ENCODE measurements at places on chromosomes 2 and 18.

- DNase-seq: no peak
Observed at GRCh38 chr2:16123421-16123820, 183.1 kb downstream of the MYCN start.

- no peak for DNase-seq
Observed at GRCh38 chr2:99571021-99571420, 81.2 kb upstream of the REV1 start.

DNA sequence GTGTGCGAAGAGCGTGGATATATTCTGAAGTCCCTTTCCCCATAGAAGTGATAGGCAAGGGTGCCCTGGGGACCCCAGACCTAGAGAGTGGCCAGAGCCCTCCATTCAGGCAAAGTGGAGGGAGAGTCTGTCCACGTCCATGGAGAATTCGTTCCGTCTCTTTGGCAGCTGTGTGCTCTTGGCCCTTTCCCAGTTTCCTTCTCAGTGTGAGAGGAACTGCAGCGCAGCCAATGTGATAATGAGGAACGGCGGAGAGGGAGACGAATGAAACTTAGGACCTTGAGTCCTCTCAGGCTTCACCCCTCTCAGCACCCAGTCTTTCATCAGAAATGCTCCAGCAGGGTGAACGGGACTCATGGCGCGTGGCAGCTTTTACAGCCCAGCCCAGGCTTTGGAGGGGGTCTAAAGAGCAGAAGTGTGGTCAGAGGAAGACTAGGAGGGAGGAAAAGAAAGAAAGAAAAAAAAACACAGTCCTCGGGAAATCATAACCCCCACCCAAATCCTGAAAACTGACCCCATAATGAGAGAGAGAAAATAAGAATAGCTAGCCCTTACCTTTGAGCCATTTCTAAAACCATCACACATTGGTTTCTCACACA lies 95.0 kb upstream of the RIOK3 start:
- no peak for DNase-seq

DNA sequence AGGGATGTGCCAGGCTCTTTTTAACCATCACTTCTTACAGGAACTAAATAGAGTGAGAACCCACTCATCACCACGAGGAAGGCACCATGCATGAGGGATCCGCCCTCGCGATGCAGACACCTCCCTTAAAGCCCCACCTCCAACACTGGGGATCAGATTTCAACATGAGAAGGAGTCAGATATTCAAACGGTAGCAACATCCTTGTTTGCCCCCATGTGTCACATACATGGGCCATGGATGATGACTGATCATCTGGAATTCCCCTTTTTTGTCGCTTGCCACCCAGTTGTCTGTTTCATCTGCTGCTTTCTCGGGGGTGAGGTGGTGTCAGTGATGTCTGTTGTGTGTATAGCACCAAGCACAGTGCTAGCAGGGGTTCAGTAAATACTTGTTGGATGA lies 57.9 kb downstream of the NCK2 start:
- peak; percentile 40 for DNase-seq

DNA sequence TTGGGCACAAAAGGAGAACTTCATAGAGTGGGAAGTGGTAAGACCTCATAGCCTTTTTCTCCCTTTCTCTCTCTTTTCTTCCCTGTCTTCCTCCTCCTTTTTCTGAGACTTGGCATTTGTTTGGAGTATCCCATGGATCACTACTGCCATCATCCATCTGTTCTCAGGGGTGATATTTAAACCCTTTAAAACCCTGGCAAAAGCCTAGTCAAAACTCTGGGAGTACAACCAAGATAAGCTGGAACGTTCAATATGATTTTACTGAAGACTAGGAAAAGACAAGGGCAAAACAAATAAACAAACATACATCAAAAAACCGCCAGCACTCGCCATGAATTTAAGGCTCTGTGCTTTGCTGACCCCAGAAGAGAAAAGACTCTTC lies 253.4 kb downstream of the CLIP4 start:
- DNase-seq: no peak

GRCh38 chr2:231613331-231613662 lies 20.6 kb downstream of the TEX44 start:
- DNase-seq: no peak

DNA sequence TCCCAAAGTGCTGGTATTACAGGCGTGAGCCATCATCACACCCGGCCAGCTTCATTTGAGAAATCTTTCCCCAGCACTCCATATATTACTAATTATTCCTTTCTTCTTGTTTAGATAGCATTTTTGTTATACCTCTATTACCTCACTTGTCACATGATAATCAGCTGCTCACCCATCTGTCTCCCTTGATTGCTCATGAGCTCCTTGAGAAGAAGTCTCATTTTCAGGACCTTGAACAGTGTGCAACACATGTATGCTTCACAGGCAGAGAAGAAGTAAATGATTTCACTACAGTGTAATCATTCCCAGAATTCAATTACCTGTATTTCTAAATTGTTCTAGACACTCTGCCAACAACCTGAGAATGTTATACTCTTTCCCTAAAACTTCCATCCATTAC lies 6.2 kb downstream of the PAIP2B start:
- no peak for DNase-seq

DNA sequence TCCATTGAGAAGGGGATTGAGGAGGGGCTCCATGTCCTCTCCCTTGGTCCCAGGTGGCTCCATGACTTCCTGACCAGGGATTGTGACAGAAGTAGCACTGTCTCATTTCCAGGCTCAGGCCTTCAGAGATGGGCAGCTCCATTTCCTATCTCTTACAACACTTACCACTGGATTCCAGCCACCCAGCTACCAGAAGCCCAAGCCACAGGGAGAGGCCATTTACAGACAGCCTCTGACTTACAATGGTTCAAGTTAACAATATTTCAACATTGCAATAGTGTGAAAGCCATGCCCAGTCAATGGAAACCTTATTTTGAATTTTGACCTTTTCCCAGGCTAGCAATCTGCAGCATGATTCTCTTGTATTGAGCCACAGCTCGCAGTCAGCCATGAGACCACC lies 164.9 kb upstream of the AGAP1 start:
- no peak for DNase-seq

DNA sequence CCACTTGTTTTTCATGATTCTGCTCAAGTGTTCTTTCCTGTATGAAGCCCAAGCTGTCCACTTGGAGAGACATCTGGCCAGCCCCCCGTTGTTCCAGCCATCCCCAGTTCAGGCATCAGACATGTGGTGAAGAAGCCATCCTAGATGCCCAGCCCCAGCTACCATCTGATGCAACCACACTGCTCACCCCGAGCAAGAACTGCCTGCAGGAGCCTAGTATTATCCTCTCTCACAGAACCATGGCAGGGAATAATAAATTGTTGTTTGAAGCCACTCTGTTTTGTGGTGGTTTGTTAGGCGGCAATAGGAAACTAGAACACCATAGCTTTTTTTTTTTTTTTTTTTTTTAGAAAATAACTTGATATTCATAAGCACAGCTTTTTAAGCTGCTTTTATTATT lies 19.5 kb upstream of the DARS1 start:
- no peak for DNase-seq

- no peak for DNase-seq
Observed at GRCh38 chr2:191942090-191942738, 95.3 kb upstream of the CAVIN2 start.

GRCh38 chr2:16739778-16740581 lies 74.3 kb upstream of the CYRIA start:
- DNase-seq: no peak

DNA sequence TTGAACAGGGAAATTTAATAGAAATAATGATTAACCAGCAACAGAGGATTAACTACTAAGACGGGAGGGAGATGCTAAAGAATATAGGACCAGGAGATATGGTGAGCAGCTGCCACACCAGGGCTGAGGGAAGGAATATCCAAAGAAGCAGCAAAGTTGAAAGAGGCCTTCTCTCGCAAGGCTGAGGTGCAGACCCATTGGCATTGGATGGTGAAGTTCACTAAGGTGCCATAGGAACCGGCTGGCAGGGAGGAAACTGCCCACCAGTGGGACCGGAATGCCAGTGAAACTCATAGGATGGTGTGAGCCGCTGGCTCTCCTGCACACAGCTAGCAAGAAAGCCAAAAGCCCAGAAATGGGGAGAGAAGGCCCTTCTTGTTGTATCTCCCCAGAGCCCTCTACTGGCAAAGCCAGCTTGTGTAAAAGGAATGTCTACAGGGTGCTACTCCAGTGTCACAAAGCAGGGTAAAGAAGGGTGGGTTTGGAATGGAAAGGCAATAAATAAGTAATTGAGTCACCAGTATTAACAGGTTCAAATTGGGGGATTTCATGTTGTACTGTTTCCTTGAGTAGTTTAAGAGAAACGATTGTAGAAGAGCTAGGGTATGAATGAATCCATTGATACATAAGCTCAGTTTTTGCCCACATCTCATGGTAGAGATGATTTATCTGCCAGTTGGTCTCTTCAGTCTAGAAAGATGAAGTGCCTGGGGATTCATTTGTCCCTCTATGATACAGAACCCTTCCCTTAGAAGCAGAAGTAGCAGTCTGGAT lies 36.0 kb downstream of the FARP2 start:
- no peak for DNase-seq

GRCh38 chr2:220552790-220553535 lies 925.5 kb downstream of the SLC4A3 start:
- DNase-seq: no peak

GRCh38 chr18:76673281-76674185 lies 148.8 kb upstream of the ZNF236 start:
- DNase-seq: no peak

DNA sequence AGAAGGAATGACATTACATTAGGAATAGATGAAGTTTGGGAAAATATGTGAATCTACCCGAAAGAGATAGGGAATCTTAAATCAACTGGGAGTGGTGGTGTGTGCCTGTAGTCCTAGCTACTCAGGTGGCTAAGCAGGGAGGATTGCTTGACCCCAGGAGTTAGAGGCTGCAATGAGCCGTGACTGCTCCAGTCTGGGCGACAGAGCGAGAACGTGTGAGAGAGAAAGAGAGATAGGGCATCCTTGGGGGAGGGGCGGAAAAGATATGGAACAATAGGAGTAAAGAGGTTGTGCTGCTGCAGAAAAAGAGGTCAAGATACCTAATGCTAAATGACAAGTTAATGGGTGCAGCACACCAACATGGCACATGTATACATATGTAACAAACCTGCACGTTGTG lies 47.1 kb upstream of the ADAM23 start:
- no peak for DNase-seq

DNA sequence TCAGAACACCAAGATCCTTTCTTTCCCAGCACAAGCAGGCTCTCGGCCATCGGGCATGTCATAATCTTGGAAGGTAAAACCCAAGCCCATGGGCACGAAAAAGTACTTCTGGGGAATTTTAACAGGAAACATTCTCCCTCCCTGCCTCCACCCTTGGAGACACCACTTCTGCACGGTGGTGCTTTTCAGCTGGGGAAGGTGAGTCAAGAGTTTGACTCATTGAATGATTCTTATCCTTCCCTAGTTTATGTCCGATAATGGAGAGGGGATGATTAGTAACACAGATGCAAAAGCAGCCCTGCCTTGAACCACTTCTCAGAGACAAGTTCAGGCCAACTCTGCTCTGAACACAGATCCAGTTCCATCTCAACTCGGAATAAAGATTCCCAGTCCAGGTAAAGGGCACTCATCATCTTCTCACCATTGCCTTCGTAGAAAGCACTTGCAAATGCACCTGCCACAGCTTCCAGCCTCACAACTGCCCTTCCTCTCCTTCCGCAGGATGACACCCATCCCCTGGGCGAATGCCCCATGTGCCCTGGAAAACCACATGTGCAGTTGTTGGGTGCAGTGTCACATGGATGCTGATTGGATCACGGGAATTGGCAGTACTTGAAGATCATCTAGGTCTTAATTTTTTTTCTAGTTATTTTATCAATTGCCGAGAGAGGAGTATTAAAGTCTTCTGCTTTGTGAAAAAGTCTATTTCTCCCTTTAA lies 136.2 kb downstream of the PXDN start:
- DNase-seq: no peak

DNA sequence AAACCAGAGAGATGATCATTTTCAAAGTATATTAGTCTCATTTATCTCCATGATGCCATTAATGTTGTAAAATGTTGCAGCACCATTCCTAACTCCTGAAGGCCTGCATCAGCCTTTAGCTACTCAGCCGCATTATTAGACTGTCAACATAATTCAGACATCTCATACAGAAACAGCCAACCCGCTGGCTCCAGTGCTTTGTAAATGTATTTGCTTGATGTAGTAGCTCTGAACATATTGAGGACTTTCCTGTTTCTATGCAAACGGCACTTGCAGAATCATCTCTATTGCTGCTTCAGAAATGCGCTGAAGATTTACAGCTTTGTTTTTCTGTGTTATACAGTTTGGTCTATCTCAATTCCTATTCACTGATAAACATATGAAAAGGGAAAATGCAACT lies 372.2 kb downstream of the DSEL start:
- no peak for DNase-seq

DNA sequence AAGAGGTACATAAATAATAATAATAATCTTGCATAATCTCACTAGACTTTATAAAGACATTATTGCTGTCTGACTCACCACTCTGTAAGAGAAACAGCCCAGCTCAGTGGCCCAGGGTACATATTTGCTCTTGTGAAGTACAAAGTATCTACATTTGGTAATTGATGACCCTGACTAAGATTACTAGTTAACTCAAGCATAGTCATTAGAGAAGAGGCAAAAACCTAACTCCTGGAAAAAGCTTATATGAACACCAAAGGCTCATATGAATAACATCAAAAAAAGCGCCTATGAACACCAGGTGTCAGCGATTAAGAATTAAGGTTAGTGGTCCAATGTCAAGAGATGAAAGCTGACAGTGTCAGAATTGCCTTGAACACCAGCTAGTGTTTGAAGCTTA lies 38.4 kb downstream of the RAD51AP2 start:
- DNase-seq: no peak

- no peak for DNase-seq
Observed at GRCh38 chr18:46641917-46642316, 15.1 kb downstream of the LOXHD1 start.

DNA sequence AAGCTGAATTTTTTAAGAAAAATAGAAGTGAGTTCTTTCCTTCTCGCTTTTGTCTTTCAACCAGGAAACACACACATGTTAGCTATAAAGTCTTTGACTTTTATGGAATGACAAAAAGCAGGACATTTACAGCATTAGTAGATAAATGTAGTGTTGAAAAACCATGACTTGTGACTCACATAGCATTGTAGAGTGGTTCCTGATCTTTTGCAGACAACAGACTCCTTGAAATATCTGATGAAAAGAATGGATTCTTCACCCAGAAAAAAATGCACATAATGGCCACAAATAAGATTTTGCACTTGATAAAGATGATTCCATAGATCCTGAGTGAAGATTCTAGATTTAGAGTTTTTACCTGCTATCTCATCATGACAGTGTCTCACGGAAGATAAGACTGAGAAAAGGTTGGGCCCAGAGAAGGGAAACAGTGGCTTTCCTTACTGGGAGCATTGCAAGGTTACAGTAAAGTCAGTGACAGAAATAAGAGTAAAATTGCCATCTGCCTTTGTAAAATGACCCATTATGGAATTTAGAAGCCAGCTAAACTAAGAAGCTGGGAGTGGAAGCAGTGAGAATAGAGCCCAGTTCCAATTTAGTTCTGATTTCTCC lies 14.0 kb downstream of the SMARCAL1 start:
- DNase-seq: no peak

GRCh38 chr2:239266779-239267287 lies 134.0 kb downstream of the HDAC4 start:
- DNase-seq: no peak

GRCh38 chr2:53939656-53940055 lies 31.1 kb downstream of the PSME4 start:
- DNase-seq: no peak

GRCh38 chr2:232816657-232817056 lies 40.3 kb upstream of the KCNJ13 start:
- DNase-seq: no peak

GRCh38 chr2:25514043-25514637 lies 159.2 kb downstream of the DTNB start:
- no peak for DNase-seq
